CD8-positive, alpha-beta T cell (primary cell): ENCODE measurements at places on chromosomes 7 and 10.

DNA sequence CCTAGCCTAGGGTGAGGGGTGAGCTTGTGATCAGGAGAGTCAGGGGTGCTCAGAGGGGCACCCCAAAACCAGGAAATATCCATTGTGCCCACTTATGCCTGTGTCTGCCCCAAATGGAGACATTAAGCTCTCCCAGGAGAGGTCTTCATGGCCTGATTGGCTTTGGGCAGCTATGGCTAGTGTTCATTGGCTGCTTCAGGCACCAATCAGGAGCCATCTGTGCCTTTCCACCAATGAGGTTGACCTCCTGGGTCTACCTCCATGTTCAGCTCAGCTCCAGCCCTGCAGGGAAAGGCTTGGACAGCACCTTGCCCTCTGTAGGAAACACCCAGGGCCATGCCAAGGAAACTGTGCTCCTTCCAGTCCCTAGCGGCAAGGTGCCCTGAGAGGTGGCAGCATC is 23.9 kb upstream of the HSPB1 start:
- no peak for DNase-seq

DNA sequence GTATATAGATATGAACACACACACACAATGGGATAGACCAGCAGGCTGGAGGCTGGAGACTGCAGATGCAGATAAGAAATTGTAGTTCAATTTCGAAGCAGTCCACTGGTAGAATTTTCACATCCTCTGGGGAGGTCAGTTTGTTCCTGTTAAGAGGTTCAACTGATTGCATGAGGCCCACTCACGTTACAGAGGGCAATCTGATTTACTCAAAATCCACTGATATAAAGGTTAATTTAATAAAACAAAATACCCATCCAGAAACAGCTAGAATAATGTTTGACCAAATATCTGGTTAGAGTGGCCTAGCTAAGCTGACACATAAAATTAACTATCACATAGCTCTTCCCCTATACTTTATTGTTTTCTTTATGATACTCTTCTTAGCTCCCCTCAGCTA is 162.9 kb upstream of the SMIM30 start:
- no peak for DNase-seq

- DNase-seq: no peak
Observed at GRCh38 chr7:77606562-77606961, 69.5 kb downstream of the PTPN12 start.

GRCh38 chr10:75542906-75543305 is 111.5 kb downstream of the LRMDA start:
- DNase-seq: no peak

DNA sequence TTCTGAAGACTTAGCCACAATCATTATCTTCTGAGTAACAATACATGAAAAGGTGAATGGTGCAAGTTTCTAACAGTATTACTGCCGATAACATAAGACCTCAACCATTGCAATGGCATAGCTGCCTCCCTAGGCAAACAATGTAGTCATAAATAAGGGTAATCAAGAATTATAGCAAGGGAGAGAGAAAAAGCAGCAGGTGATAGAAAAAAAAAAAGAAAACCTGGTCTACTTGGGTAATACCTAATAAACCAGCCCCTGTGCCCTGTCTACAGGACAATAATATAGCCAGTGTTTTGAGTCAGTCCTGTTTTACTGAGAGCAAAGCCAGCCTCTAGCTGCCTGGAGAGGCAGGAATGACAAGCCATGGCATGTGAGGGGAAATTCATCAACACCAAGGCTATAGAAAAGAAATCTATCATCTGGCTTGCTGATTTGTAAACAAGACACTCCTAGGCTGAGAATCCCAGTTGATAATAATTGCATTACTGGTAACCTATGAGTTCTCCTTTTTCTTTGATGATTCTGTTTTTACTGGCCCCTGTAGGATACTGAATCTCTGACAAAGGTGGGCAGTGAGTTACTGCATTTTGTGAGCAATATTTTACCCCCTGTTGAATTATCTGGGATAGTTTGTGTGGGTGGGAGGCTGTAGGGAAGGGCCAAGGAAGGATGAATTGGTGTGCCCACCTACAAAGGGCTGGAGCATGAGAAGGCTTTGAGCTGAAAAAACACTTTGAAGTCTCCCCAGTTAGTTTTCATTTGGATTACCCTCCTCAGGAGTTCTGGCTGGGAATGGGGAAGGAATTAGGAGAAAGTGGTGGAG is 1.7 kb upstream of the WEE2 start:
- no peak for DNase-seq

DNA sequence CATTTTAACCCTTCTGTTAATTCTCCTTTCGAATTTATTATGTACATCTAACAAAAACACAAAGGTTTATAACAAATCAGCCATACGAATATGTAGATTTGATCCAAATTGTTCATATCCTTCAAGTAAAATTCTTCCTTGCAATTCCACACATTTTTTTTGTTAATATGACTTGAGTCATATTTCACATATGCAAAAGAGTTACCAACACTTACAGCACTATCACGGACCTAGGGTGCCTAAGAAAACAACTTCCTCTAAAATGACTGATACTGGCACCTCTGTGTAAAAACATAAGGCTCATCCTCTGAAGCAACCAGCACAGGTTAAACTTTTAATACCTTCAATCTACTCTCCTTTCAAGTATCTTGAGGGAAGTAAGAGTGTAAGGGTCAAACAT is 451.8 kb downstream of the SEMA3D start:
- no peak for DNase-seq

DNA sequence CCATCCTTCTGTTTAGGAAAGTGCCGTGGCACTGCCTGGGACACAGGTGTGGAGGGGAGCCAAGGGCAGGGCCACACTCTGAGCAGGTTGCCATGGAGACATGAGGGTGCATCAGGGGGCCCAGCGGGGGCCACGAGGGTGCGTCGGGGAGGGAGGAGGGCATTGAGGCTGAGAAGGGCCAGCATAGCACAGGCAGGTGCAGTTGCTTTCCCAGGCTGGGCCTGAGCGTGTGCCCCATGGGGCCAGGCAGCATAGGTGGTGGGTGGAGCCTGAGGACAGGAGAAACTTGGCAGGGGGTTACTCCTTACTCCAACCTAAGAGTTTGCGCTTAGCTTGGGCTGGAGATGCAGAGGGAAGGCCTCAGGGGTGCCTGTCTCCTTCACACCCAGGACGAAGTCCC is 15.2 kb downstream of the YKT6 start:
- no peak for DNase-seq

DNA sequence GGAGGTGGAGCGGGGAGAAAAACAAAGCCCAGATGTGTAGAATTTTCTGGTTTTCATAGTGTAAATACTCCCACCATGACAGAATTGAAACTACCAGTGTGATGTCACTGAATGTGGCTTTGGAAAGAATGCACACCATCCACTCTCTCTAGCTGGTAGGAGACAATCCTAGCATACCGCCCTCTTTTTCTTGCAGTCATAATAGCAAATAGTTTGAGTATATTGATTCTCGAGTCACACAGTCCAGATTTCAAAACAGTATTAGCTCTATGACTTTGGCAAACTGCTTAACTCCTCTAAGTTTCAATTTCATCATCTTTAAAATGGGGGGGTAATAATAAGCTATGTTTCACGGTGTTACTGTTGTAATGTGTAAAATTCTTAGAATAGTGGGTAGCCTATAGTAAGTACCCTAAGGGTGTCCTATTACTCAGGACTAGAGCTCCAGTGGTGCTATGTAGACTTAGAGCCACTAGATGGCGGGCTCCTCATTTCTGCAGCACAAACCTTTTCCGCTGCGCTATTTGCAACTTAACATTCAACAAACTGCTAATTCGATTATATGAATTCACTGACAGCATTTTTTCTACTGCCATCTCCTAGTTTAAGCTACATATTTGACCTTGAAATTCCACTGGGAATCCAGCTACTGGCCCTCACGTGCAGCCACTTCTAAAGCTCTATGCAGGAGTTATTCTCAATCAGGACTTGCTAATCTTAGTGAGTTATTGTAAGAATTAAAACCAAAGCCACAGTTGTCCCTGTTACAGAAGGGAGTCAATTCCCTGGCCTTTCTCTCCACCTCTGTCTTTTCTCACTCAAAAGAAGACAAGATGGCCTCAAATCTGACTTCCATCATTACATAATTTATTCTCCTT is 18.7 kb downstream of the TAS2R40 start:
- DNase-seq: peak; percentile 80

- DNase-seq: no peak
Observed at GRCh38 chr10:9038146-9038714, 983.7 kb downstream of the GATA3 start.

- DNase-seq: no peak
Observed at GRCh38 chr10:75062506-75063299, 48.8 kb upstream of the SAMD8 start.

- no peak for DNase-seq
Observed at GRCh38 chr10:69789164-69789576, 12.5 kb upstream of the COL13A1 start.

DNA sequence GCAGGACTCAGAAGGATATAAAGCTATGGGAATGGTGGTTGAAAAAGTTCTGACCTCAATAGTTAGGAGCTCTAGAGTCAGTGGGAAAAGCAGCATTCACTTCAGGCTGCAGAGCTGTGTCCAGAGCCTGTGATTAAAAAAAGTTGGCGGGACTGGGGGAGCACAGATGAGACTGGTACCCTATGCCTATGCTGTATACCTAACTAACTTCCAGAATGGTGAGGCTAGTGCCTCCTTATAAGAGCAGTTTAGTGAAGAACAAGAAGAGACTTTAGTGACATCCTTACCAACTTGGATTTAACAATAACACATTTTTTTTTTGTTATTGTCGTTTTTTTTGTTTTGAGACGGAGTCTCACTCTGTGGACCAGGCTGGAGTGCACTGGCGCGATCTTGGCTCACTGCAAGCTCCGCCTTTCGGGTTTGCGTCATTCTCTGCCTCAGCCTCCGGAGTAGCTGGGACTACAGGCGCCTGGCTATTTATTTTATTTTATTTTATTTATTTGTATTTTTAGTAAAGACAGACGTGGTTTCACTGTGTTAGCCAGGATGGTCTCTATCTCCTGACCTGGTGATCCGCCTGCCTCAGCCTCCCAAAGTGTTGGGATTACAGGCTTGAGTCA is 6.6 kb upstream of the ZNF282 start:
- DNase-seq: no peak

DNA sequence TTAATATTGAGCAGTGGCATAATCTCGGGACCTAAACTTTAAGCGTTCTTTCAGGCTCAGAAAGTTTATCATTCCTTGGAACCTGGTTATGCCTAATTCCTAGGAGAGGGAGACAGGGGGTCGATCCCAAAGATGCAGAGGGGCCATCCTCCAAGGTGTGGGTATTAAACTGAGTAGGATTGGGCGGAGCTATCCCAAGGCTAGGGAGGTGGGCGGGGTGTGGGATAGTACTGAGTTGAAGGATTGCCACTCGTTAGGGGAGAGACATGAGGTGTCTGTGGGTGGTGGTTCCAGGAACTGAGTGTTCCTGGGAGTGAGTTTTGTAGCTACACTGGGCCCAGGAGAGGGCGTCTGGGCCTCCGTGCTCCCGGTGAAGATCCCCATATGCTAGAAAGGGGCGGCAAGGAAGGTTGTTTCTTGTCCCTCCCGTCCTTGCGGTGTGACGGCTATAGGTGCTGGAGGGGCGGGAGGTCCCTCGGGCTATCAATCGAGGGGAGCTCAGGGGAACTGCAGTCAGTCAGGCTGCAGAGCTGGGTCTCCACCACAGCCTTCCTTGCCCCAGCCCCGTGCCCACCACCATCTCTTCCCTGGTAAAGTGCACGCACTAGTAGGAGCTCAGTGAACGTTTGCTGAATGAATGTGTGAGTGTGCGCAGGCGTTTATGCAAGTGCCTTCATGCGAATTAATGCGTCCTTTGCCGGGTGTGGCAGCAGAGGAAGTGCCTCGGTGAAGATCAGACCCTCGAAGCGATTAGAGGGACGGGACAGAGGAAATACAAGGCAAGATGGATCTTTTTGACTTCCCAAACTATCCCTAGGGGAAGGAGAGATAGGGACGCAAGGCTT is 3.0 kb upstream of the HMX2 start:
- DNase-seq: no peak

GRCh38 chr10:49312246-49312869 is 13.4 kb downstream of the C10orf71 start:
- DNase-seq: no peak

GRCh38 chr10:132263866-132264265 is 43.9 kb downstream of the STK32C start:
- no peak for DNase-seq

GRCh38 chr10:92011560-92012214 is 88.1 kb downstream of the BTAF1 start:
- no peak for DNase-seq

DNA sequence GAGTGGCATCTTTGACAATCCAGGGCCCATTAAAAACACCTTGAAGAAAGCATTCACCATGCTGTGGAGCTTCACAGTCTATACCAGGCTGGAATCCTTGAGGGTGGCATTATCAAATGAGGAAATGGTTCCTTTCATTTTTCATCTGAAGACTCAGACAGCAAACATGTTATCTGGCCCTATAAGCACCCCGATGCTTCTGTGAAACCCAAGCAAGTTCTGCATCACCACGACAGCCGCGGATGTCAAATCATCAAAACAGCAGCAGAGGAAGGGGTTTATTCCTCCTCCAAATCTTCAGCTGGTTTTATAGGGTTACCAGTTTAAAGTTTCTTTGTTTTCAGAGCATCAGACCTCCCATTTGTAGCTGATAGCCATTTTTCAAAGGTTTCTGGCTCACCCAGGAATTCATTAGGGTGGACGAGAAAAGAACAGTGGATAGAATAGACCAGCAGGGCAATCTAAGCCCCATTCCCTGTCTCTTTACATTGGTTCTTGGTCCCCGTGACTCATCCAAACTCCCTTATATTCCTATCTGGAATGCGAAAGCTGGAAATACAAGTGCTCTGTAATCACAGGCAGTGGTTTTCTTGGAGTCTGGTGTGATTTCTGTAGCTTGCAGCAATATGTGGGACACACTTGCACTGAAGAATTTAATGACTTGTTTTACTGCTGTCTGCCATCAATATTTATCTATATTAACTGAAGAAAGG is 217.9 kb downstream of the SKAP2 start:
- no peak for DNase-seq

- DNase-seq: no peak
Observed at GRCh38 chr7:91835826-91836368, 44.6 kb downstream of the MTERF1 start.

GRCh38 chr7:22499044-22499443 is 944 bp downstream of the STEAP1B start:
- no peak for DNase-seq

DNA sequence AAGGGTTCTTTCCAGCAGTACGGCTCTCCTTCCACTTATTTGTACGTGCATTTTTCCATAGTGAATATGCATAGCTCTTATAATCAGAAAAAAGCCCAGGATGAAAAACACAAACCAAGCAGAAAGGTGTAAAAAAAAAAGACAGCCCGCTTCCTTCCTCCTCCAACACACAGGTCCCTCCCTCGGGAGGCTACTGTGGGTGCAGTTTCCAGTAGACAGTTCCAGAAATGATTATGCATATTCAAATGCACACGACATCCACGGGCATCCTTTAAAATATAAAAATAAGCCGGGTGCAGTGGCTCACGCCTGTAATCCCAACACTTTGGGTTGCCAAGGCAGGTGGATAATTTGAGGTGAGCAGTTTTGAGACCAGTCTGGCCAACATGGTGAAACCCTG is 59.9 kb downstream of the TNRC18 start:
- no peak for DNase-seq
